ENCODE measurements at places on chromosomes 3 and 15.

- no peak for DNase-seq
These were observed 9.3 kb upstream of the BCL2L10 start for GRCh38 chr15:52121896-52122295.

GRCh38 chr3:94280958-94281357 lies 218.1 kb downstream of the NSUN3 start:
- no peak for DNase-seq

DNA sequence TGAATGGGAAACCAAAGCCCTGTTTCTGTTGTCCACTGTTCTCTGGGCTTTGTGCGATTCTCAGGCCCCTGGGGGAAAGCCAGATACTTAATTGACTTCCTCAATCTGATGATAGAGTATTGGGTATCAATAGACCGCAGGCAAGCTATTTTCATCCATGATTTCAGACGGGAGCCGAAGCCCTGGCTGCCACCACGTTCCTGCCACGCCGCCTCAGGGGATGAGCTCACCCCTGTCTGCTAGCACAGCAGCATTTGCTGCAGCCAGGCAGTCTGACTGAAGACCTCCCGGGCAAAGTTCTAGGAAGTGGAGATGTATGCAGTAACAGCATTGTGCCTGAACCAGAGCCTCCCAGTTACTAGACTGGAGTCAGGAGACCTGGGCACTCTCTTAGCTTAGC lies 69.8 kb downstream of the ISG20 start:
- DNase-seq = no peak

DNA sequence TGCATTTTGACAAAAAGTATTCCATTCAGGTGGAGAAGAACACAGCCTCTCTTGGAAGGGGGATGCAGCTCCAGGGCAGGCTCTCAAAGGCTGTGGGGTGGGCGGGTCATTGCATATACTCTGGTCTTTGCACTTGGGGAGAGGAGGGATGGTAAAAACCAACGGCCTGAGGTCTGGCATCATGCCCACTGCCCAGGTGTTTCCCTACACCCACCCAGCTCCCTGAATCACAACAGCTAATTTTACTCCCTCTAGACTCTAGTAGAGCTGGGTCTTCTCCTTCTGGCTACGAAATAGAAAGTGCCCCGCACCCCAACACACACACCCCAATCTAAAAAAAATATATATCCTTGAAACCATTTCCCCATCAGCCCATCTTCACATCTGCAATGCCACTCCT lies 1.0 kb downstream of the MYLK start:
- no peak for DNase-seq

GRCh38 chr3:132351222-132351806 lies 34.1 kb downstream of the ACP3 start:
- no peak for DNase-seq

GRCh38 chr3:187737006-187737367 lies 8.3 kb downstream of the BCL6 start:
- no peak for DNase-seq

DNA sequence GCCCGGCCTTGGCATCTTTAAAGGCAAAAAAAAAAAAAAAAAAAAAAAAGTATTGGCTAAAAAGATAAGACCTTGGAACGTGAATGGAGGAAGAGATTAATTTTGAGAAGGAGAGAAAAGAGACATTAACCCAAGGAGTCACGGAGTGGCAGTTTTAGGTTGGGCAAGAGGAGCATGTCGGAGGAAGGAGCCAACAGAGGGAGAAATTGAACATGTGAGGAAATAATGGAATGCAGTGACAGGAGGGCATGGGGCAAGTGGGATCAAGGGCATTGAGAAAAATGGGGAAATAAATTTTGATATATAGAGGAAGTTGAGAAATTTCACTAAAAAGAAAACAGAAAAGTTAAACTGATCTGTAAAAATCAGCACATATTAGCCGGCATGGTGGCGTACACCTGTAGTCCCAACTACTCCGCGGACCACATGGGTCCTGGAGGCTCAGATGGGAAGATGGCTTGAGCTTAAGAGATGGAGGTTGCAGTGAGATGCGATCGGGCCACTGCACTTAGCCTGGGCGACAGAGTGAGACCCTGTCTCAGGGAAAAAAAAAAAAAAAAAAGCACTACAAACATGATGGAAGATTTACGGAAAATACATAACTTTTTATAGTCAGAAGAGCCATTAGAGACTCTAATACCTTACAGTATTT lies 1.2 kb downstream of the HAUS2 start:
- DNase-seq = no peak

GRCh38 chr3:52730681-52731080 lies 24.8 kb downstream of the SPCS1 start:
- DNase-seq = no peak

DNA sequence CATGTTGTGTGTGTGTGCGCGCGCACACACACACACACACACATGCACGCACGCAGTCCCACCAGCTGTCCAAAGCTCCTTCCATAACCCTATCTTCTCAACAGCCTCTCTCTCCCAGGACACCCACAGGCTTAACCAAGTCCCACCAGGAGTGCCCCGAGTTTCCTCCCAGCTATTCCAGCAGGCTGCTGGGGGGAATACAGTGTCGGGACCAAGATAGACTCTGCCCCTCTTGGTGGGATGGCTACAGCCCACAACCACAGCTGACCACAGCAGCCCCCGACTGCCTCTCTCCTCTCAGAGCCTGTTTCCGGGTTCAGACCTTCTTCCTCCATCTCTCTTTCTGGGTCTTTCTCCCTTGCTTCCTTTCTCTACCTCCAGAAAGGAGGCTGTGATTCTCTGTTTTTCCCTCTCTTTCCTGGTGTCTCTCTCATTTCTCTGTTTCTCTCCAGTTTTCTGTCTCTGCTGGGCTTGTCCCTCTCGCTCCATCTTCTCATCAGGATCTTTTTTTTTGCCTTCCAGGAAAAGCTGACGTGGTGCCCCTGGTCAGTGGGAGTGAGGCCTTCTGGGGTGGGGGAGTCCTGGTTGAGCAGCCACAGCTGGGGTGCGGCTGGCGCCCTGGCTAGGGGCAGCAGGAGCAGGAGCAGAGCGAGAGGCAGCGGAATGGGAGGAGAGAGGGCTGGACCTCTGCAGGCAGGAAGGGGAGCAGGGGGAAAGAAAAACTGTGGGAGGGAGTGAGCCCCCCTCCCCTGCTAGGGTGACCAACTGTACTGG lies 3.3 kb upstream of the ISLR start:
- no peak for DNase-seq

DNA sequence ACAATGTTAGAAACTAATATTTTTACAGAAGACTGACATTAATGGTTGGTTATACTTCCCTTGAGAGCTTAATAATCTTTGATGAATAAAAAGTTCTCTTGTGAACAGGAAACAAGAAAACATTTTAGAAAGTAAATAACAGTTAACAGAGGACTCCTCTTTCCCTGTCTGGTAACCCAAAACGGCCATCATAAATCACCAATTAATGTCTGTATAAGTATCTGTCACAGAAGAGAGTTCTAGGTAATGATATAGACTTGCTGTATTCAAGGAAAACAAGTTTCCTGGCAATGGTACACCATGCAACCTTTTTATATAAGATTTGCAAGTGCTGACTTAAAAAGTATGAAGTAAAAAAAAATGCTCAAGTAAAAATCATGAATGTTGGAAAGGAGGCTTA lies 426.7 kb downstream of the SOX2 start:
- DNase-seq = no peak

DNA sequence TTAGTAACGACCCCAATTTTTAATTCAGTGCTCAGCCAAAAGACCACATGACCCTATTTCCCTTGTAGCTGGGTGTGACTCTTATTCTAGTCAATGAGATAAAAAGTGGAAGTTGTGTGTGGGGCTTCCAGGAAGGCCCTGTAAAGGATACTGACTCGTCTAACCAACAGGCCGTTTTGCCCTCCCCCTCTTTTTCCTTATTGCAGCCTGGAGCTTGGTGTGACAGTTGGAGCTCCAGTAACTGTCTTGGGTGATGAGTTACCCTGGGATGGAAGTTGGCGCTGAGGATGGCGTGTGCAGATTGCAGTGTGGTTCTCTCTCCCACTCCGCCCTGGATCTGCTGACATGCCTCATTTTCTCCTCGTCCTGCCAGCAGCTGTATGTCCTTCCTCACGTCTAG lies 209.3 kb upstream of the PROK2 start:
- DNase-seq = no peak

DNA sequence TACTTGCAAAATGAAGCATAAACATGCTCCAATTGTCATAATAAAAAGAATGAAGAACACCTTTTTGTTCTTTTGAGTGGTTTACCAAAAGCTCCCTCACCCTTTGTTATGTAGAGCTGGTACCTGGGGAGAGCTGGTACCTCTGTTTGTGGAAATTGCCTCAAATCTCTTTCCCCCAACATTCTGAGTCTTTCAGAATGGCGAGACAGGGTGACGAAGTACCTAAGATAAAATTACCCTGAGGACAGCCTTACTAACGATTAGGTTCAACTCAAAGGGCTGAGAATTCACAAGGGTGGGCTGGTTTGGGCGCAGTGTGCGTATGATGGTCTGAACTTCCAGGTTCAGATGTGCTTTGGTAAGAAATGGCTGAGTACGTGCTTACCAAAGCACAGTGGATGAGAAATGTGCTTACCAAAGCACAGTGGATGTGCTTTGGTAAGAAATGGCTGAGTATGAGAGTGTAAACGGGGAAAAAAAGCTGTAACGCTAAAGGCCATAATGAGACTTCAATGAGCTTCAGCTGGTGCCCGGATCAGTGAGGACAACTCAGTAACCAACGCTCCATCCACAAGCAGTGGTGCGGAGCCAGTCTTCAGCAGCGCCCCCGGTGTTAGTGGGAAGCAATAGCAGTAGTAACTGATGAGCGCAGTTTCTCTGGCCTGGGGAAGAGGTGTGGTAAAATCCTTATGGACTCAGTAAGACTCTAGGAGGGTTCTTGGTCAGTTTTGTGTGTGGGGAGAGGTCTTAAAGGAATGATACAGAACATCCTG lies 72.3 kb upstream of the LRIG1 start:
- DNase-seq = peak; percentile 8
